ENCODE measurements at places on chromosomes 7 and 10.

DNA sequence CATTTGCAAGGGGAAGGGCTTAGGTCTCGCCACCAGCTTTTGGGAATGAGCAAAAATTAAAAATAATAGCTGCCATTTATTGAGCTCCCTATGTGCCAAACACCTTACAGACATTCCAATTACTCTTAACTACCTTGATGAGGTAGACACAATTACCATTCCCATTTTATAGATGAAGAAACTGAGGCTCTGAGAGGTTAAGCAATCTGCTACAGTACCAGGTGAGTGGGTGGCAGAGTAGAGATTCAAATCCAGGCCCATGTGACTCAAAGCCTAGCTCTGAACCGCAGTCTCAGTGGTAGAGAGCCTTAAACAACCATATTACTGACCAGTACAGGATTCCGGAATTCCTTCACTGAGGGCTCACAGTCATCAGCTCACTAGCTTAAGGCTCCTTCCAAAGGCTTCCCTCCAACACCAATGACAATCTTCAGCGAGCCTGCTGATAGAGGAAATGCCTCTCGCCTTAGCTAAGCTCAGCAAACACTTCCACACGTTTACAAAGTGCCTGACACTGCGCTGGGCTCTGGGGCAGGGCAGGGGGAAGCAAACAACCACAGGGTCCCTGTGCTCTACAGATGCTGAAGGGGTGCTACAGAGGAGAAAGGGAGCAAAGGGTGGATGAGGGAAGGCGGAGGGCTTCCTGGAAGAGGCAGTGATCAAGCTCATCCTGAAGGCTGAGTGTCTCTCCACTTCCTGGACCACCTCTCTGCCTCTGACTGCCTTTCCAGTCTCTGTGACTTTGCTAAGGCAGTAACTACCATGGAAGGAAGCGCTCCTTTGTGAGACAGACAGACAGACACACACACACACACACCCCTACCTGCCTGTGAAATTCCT, 7.4 kb downstream of the LRRC20 start:
- peak; percentile 40 for DNase-seq

- DNase-seq: no peak
Observed at GRCh38 chr7:50331564-50332208, 27.2 kb downstream of the IKZF1 start.

GRCh38 chr7:159075563-159076238, 69.0 kb downstream of the VIPR2 start:
- no peak for DNase-seq

- DNase-seq: no peak
Observed at GRCh38 chr7:132336797-132337196, 239.5 kb downstream of the PLXNA4 start.
